Activated T-helper 1 cell treated with anti-CD3 and anti-CD28 coated beads, Interleukin-12 subunit alpha, Interleukin-12 subunit beta, Interleukin-2, Interleukin-4 antibody, amounts not matched to agents 30 ng/mL and 10 ng/mL and 1 ng/mL, durations not matched to agents 14 hours and 24 hours and 36 hours (primary cell): ENCODE measurements at places on chromosomes 11 and 22. TPM values are rescaled to one million over a fixed set of nuclear protein-coding genes. Genes with fewer than 3 reads are reported as not detected.

- H3K4me1 ChIP-seq: no peaks in the 10 kb centered on the region
- no peaks in the 10 kb centered on the region for H3K36me3 ChIP-seq
- H3K27ac ChIP-seq: no peak overlapping the region
- H3K27me3 ChIP-seq: peaks cover 2% of the 10 kb centered on the region
Observed at GRCh38 chr11:132844956-132845696, 687.2 kb downstream of the OPCML start.

The OR51B5 gene
- not detected in 2 replicates for total RNA-seq

DNA sequence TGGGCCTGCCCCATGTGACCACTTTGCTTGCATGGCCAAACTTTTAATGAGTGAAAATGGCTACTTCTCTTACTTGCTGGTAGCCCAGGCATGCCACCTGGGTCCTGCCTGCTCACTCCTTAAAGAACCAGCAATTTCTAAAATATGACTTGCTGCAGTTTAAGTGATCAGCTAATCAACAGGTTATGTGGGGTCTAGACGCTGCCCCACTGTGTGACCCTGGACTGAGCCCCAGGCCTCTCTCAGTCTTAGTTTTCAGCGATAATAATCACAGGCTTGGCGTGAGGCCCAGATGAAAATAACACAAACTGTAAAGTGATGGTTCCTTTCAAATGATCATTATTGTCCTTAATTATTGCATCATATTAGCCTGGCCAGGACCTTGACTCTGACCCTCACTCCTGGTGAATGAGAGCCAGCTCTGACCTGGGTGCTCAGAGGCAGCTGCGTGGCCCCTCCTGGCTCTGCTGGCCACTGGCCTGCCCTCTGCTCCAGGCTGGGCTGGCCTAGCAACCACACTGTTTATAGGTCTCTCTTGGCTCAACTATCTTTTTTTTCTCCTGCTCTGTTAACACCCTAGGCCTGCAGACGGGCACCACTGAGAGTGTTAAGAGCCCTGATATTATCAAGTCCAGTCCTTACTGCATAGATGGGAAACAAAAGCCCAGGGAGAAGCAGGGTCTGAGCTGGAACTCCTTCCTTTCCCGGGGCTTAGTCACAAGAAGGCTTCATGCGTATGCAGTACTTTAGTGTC, 89.7 kb downstream of the RRM1 start:
- H3K4me1 ChIP-seq: peaks cover 13% of the 10 kb centered on the region
- H3K27ac ChIP-seq: no peak overlapping the region
- no peak overlapping the region for H3K4me3 ChIP-seq
- peaks cover 9% of the 10 kb centered on the region for H3K27me3 ChIP-seq
- H3K36me3 ChIP-seq: no peaks in the 10 kb centered on the region
- no peak for DNase-seq

DNA sequence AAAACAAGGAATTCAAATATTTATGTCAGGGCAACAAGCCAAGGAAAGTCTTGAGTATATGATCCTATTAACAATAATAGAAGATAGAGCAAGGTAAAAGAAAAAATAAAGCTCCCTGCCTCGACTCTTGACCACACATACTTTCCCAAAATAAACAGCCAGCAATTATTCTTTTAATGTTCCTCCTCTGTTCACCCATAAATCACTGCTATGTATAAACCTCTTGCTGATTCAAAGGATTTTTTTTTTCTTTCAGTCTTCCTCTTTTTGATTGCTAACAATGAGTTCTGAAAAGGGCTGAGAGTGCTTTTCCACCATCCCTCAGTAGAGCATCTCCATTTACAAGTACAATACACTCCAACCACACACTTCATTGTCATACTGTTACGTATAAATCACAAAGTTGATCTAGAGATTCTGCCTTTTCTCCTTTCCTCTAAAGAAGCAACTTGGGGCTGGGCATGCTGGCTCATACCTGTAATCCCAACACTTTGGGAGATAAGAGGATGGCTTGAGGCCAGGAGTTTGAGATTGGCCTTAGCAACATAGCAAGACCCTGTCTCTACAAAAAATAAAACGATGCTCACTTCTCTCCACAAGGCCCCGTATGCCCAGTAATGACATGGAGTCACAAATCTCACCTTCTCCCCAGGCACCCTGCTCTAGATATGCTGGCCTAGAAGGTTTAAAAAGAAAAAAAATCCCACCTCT, 24.0 kb downstream of the RAB30 start:
- no peak overlapping the region for H3K4me3 ChIP-seq
- H3K4me1 ChIP-seq: peaks cover 26% of the 10 kb centered on the region
- H3K27me3 ChIP-seq: no peaks in the 10 kb centered on the region
- no peak for DNase-seq
- no peak overlapping the region for H3K27ac ChIP-seq

GRCh38 chr11:1851468-1852180, 1.3 kb upstream of the LSP1 start:
- DNase-seq: no peak
- H3K4me1 ChIP-seq: peaks cover 61% of the 10 kb centered on the region
- H3K27me3 ChIP-seq: peaks cover 2% of the 10 kb centered on the region
- peaks cover 7% of the 10 kb centered on the region for H3K36me3 ChIP-seq

DNA sequence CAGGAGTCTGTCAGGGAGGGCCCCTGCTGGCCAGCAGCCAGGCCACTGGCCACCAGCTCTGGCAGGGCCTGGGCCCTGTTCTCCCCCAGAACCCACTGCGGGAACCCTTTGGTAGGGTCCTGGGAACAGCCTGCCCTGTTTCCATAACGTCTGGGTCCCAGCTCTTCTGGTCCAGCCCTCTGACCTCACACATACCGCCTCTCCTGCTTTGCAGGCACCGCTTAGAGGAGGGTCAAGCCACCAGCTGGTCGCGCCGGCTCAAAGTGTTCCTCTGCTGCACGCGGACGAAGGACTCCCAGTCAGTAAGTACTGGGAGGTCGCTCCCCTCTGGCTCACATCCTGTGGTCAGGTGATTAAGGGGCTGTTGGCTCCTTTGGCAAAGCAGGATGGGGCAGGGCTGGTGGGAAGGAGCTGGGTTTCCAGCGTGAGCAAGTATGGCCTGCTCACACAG, 26.6 kb upstream of the MYRF start:
- no peaks in the 10 kb centered on the region for H3K36me3 ChIP-seq
- DNase-seq: no peak
- H3K27me3 ChIP-seq: no peaks in the 10 kb centered on the region
- no peaks in the 10 kb centered on the region for H3K4me1 ChIP-seq
- H3K4me3 ChIP-seq: no peak overlapping the region

GRCh38 chr22:45210991-45211390, 29.7 kb downstream of the KIAA0930 start:
- no peaks in the 10 kb centered on the region for H3K4me1 ChIP-seq
- H3K4me3 ChIP-seq: no peak overlapping the region
- H3K36me3 ChIP-seq: no peaks in the 10 kb centered on the region
- no peak overlapping the region for H3K27ac ChIP-seq

The ACR gene
- not detected in 2 replicates for total RNA-seq
